Aorta (tissue), 5 donors: ENCODE measurements at places on chromosomes 2 and 18. TPM values are rescaled to one million over a fixed set of nuclear protein-coding genes. Genes with fewer than 3 reads are reported as not detected.

GRCh38 chr2:64542071-64543007 lies 18.2 kb downstream of the AFTPH start:
- no peak overlapping the region for H3K4me3 ChIP-seq
- no peak overlapping the region for H3K27ac ChIP-seq
- DNase-seq = no peak

The PIK3C3 gene
- total RNA-seq = 63.5 TPM

DNA sequence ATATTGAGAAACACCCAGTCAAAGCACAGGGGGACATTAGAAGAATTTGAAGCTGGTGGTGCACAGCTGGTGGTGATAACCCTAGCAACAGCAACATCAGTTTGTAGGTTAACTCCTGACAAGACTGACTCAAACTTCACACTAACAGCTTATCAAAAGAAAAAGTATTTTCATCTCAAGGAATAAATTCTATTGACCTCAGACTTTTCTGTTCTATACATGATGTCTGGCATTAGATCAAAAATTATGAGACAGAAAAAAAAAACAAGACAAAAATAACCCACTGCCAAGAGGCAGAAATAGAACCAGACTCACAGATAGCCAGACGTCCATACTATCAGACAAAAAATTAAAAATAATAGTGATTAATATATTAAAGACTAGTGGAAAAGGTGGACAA lies 126.1 kb downstream of the COL6A3 start:
- no peak for DNase-seq
- H3K36me3 ChIP-seq = no peaks in the 10 kb centered on the region
- no peaks in the 10 kb centered on the region for H3K4me1 ChIP-seq
- no peak overlapping the region for H3K4me3 ChIP-seq
- no peaks in the 10 kb centered on the region for H3K27me3 ChIP-seq

The HRH4 gene
- total RNA-seq = 0.10 TPM

DNA sequence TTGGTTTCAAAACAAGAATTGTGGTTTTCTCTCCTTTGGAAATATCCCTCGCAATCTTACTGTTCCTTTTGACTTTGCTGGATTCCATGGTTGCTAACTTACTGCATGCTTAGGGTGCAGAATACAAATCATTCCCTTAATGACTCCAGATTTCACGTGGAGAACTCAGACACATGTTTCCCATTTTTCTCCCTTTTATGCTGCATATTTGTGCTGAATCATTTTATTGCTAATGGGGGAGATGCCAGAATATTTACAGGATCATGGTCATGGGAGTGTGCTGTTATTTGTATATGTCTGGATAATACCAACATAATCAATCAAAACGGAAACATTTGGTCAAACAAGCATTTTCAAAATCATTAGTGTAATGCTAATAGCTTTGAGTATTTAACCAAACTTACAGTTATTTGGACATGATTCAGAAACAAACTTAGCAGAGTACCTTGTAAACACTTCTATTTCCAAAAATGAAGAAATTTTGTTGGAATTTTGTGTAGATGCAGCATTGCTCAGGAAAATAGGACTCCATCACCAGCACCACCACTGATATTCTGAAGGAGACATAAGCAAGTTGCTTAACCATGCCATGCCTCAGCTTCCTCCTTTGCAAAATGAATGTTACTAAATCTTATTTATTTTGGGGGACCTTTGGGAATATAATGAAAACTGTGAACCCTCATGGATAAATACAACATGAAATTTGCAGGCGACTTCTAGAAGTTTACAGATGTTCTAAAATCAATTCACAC lies 122.5 kb upstream of the RND3 start:
- H3K27ac ChIP-seq = no peak overlapping the region
- no peaks in the 10 kb centered on the region for H3K4me1 ChIP-seq
- H3K4me3 ChIP-seq = no peak overlapping the region

The POMC gene
- 1.2 TPM for total RNA-seq

- H3K27me3 ChIP-seq = no peaks in the 10 kb centered on the region
- H3K4me1 ChIP-seq = no peaks in the 10 kb centered on the region
- DNase-seq = no peak
- no peaks in the 10 kb centered on the region for H3K36me3 ChIP-seq
Measured at GRCh38 chr2:70686577-70687460, 81.2 kb downstream of the ADD2 start.

DNA sequence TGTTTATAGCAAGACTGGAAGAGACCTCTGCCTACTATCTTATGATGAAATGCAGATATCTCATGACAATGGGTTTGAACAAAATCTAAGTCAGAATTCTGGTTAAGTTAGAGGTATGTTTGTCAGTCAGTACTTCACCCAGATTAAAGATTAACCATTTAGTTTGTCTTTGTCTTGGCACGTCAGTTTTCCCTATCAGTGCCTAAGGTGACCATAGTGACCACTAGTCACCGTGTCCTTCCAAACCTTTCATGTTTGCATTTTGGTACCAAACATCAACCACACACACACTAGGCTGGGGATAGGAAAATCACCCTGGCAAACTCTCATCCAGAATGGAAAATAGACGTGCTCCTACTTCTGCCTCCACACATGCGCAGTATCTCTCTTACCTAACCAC lies 248.9 kb downstream of the PIEZO2 start:
- no peaks in the 10 kb centered on the region for H3K27me3 ChIP-seq
- no peaks in the 10 kb centered on the region for H3K4me1 ChIP-seq
- no peaks in the 10 kb centered on the region for H3K36me3 ChIP-seq
- no peak overlapping the region for H3K4me3 ChIP-seq

The NTSR2 gene
- not detected for total RNA-seq

The PRPF40A gene
- total RNA-seq = 59.4 TPM

- no peak overlapping the region for H3K4me3 ChIP-seq
- H3K4me1 ChIP-seq = no peaks in the 10 kb centered on the region
- no peaks in the 10 kb centered on the region for H3K27me3 ChIP-seq
- no peak overlapping the region for H3K27ac ChIP-seq
- DNase-seq = no peak
Measured at GRCh38 chr2:95309599-95309998, 12.5 kb downstream of the KCNIP3 start.

The VAMP8 gene
- 43.5 TPM for total RNA-seq
